ENCODE measurements at places on chromosomes 1 and 21.

DNA sequence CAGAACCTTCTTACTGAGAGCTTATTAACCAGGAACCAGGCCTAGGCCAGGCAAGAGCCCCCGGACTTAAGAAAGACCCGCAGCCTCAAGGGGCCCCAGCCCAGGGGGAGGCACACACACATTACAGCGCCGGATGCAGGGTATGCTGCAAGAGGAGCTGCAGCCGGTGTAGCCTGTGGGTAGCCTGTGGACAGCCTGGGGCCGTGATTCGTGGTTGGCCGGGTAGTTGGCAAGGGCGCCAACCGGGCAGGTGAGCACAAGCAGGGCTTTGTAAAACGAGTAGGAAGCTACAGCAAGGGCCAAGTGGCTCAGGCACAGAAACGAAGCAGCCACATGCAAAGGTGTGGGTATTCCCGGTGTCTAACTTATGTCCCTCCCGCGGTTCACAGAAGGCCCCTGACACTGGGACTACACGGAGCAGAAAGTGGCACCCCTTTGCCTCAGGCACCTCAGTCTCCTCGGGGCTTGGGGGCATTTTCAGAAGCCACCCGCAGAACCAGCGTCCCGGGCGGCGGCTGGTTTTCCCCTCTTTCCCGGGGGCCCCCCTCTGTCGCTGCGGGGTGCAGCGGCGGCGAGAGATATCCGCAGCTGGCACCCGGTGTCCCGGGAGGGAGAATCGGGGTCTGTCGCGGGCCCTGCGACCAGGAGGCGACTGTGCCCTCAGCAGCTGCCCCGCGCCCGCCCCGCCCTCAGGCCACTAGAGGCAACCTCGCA, 40.8 kb downstream of the KIAA1614 start:
- no peak for DNase-seq

- DNase-seq, result no peak
Measured at GRCh38 chr1:104646233-104646632, 896.5 kb downstream of the AMY1C start.

GRCh38 chr21:38930853-38931252, 125.1 kb downstream of the ETS2 start:
- DNase-seq, result no peak

DNA sequence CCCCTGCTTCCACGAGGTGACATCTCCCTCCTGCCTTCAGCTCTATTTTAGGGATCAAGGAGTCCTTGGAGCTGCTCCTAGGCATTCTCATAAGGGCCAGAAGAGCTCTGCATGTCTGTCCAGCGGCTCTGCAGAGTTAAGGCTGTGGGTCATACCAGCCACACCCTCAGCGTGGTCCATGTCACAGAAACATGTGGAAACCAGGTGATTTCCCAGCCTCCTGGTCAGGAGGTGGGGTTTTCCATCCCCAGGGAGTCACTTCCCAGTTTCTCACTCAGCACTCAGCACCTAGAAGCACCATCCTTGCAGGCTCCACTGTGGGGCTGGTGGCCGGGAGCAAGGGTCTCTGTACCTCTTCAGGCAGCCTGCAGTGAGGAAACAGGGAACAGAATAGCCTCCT, 1.4 kb upstream of the TNFRSF1B start:
- DNase-seq, result no peak

DNA sequence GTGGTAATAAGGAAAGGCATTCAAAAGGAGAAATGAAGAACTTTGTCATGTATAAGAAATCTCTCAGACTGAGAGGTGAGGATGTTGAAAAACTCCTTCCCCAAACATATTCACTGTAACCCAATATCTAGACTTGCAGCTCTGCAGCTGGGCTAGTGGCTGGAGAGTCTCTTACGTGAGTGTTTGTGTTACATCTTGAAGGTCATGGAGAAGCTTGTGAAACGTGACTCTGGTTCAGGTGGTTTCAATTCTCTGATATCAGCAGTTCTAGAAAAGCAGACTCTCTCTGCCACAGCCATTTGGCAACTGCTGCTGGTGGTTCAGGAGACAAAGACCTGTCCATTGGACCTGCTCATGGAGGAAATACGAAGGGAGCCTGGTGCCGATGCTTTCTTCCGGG, 55.0 kb upstream of the EPHA8 start:
- no peak for DNase-seq

DNA sequence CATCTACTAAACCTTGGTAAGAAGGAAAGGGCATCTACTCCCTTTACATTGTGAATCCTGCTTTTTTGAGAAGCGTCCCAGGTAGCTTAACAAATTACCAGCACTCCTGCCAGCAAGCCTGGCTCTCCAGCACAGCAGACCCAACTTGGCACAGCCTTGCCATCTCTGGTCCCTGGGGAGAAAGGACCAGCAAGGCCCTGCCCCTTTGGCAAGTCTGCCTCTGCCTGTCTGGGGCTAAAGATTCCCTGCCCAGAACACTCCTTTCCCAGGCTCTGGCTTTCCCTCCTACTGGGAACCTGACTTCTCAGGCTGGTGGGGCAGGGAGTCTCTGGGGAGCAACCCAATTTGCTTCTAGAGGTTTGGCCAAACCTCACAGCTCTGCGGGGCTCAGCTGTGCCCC, 68.5 kb downstream of the ATP2B4 start:
- DNase-seq, result no peak

DNA sequence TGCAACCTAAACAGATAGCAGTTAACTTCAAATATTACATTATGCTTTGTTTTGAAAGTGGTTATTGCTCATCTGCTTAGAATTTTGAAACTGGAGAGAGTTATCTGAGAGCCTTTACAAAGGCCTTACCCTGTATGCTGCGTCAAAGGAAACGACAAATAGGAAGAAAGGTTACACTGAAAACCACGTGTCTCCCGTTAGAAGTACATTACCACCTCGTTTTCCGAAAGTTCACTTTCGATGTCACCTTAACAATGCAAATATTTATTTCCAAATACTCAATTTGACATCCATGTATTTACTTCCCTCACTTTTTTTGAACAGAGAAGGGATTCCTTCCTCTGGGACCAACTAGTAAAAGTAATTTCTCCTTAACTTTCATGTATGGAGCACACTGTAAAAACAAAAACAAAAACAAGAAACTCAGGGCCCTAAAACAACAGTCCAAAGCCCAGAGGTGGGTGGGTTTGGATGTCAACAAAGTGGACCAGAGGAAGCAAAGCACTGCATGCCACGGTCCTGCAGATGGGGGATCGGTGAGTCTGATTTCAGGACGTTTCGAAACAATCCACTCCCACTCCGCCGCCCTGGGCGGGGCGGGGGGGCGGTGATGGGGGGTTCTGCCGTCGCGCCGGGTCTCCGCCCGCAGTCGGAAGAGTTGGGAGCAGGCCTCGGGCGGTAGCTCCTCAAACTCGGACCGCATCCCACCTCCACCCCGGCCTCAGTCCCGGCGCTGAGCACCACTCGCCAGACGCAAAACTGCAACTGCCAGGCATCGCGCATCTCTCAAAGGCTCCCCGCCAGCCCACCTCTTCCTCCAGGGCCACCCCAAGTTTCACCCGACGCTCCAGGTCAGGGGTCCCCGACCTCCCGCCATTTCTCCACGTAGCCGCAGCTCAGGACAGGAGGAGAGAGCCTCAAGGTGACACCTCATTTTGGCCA, 841 bp downstream of the ADSS2 start:
- DNase-seq, result no peak

Data from cortex of kidney (tissue), 1 donor.